ENCODE measurements at places on chromosomes 4 and X.

DNA sequence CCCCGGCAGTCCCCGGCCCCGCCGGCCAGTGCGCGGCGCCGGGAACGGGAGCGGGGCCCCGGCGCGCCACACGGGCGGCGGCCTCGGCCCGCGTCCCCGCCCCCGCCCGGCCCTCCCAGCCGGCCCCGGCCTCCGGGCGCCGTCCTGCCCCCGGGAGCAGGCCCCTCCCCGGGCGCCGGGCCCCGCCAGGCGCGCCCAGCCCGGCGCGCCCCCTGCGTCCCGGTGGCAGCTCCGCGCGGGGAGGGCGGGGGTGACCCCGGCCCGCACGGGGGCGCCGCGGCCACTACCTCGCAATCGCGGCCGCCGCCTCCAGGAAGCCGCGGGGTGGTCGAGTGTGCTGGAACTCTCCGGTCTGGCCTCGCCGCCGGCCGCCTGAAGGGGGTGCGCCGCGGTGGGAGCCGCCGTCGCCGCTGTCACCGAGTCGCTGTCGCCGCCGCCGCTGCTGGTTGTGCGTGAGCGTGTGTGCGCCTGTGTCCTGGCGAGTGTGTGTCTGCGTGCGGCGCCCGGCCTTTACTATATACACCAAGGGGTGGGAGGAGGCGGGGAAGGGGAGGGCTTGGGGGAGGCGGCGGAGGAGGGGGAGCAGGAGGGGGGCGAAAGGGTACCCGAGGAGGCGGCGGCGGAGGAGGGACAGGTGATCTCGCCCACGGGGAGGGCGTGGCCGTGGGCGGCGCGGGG lies at the start of gene RAI2:
RAI2 (minus strand) TSS at position 488 of the 678 bp plus-strand sequence. CDS start 59,288 bp downstream, outside the sequence.
- peak; percentile 22 for DNase-seq

DNA sequence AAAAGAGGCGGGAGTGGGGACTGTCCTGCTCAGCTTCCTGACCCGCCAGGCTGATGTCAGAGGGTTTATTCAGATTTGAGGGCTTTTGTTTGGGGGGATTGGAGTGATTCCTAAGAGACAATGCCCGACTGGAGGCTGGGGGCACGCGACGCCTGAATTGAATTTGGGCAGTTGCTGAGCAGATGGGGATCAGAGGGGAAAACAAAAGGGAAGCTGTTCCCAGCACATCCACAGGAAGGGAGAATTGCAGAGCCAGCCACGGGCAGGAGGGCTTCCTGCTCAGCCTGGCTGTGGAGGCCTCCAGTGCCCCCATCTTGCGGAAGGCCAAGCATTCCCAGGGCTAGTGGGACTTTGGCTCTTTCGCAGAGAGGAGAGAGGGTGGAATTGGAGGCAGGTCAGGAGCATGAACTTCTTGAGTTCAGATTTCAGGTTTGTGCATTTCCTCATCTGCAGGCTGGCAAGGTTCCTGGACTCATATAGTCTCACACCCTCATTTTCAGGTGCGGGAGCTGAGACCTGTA lies 162.8 kb downstream of the NHS start:
- DNase-seq = no peak

GRCh38 chrX:134476284-134476683 lies 16.3 kb downstream of the HPRT1 start:
- DNase-seq = no peak

DNA sequence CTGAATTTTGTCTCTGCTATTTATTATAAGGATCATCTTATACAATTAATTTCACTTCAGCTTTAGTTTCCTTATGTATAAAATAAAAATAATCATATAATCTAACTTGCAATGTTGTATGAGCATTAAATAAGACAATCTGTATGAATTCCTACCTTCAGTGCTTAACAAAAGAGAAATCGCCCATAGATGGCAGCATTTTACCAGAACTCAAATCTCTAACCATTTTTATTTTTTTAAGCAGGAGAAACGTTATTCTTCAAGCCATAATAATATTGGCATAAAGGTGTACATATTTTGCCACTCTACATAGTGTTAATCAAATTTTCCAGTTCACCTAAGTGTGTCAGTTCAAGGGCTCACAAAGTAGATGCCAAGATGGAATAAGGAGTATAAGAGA lies 78.8 kb downstream of the TMEM47 start:
- no peak for DNase-seq

DNA sequence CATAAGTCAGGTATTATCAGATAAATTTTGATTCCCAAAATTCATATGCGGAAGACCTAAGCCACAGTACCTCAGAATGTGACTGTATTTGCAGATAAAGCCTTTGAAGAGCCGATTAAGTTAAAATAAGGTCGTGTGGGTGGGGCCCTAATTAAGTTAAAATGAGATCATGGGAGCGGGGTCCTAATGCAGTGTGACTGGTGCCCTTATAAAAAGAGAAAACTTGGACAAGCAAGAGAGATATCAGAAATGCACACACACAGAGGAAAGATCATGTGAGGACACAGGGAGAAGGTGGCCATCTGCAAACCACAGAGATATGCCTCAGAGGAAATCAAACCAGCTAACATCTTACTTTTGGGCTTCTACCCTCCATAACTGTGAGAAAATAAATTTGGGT lies 236.1 kb downstream of the FBXO8 start:
- DNase-seq = no peak

DNA sequence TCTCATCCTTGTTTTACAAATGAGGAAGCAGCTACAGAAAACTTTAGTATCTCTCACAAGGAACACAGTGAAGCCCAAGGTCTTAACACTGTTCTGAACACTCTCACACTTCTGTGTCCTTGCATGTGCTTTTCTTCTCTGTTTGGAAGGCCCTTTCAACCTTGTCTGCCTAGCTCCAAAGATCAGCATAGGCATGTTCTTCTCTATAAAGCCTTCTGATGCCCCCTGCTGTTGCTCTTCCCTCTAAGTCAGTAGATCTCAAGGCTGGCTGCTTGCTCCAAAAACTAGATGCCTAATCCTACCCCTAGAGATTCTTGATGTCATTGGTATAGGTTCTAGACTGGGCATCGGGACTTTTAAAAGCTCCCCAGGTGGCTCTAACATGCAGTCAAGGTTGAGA lies 5.9 kb downstream of the APOO start:
- peak; percentile 9 for DNase-seq
